NCI-H526 treated with DMSO at 0.1 percent for 48 hours (cell line): ENCODE measurements at places on chromosomes 5 and 9.

DNA sequence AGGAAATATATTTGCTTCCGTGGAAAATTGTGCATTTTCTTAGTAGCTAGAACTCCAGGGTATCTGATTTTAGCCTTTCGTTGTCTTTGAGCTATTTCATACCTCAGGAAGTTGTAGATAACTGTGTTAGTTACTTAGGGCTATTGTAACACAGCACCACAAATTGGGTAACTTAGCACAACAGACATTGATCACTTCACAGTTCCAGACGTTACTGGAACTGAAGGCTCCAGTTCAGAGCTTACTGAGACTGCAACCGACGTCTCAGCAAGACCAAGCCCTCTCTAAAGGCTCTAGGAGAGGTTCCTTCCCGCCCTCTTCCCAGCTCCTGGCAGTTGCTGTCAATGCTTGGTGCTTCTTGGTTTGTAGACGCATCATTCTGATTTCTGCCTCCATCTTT is 17.7 kb upstream of the ANKRD33B start:
- no peak for DNase-seq

GRCh38 chr9:10000669-10001068 is 612.1 kb downstream of the PTPRD start:
- no peak for DNase-seq

- DNase-seq = no peak
Observed at GRCh38 chr5:5372930-5373329, 49.5 kb upstream of the ICE1 start.

GRCh38 chr9:114429488-114429887 is 41.7 kb upstream of the AKNA start:
- DNase-seq = no peak

DNA sequence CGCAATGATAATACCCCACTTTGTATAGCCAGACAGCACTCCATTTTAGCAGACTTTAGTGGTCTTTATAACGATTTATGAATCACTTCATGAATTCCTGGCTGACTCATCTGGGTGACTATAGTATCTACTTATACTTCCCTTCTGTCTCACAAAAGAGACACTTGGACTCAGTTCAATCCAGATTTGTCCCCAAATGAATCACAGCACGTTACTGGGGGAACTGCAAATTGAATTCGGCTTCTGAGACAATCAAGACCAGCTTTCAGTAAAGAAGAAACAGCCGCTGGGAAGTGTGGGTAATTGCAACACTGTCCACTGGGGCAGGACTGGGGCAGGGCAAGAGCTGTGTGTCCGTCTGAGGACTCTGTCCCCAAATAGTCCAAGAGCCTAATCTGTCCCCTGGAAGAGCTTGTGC is 337.3 kb upstream of the RFX3 start:
- no peak for DNase-seq

DNA sequence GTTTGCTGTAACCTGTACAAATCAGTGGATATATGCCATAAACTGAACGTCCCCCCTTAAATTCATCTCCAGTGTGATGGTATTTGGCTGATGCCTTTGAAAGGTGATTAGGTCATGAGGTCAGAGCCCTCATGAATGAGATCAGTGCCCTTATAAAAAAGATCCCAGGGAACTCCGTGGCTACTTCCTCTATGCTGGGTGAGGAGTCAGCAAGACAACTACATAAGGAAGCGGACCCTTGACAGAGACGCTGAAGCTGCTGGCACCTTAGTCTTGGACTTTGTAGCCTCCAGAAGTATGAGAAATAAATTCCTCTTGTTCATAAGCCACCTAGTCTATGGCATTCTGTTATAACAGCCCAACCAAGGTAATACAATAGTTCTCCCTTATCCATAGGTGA is 215.1 kb upstream of the ZNF608 start:
- no peak for DNase-seq

- DNase-seq = no peak
Observed at GRCh38 chr5:157956271-157956885, 97.4 kb upstream of the CLINT1 start.

DNA sequence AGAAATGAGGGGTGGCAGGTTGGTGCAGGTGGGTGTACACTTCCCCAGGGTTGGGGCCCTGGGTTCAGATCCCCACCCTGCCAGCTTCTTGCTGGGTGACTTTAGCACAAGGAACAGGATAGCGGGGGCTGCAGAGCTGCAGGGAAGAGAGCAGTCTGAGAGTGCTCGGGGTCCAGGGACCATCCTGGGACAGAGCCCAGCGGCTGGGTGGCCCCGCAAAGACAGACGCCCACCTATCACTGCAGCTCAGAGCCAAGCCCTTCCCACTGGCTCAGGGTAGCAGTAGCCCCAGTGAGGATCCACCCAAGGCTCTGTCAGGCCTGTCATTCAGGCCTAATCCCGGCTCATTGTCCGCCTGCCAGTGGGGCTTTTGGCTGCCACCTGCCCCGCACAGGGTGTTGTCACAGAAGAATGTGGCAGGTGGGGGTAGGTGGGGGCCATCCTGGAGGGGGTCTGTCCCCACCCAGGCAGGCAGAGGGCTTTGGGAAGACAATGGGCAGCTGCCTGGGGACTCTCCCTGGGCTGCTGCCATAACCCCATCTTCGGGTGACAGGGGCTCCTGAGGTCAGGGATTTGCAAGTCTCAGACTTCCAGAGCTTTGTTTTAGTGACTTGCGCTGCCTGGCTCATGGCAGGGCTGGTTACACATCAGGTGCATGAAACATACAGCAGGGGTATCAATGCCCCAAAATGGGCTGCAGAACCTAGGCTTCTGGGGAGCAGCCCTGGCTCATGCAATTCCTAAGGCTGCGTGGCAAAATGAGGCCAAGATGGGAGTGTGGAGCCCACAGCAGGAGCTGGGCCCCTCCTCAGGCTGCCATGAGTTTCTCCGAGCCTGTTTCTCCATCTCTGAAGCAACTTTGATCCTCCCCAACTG is 52.1 kb downstream of the BARX1 start:
- DNase-seq = no peak

DNA sequence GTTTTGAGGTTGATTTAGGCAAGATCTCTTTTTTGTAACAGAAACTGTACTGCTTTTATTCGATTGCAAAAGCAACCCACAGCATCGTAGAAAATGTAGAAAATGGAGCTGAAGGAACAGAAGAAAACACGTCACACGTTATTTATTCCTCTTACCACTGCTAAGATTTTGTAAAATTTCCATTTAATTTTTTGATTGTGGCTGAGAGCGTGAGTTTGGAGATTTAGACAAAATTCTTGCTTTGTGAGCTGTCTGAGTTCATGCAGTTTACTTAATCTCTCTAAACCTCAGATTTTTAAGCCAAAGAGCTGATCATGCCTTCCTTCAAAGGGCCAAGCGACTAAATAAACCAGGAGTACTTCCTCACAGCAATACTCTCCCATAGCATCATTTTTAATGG is 24.8 kb downstream of the DPYSL3 start:
- DNase-seq = no peak

- no peak for DNase-seq
Observed at GRCh38 chr9:132637351-132637750, 32.4 kb downstream of the DDX31 start.

GRCh38 chr5:163947848-163948666 is 442.6 kb downstream of the MAT2B start:
- DNase-seq = no peak

- DNase-seq = no peak
Observed at GRCh38 chr5:64585646-64586045, 79.8 kb downstream of the RGS7BP start.

GRCh38 chr5:67050125-67050524 is 146.5 kb downstream of the CD180 start:
- DNase-seq = no peak

DNA sequence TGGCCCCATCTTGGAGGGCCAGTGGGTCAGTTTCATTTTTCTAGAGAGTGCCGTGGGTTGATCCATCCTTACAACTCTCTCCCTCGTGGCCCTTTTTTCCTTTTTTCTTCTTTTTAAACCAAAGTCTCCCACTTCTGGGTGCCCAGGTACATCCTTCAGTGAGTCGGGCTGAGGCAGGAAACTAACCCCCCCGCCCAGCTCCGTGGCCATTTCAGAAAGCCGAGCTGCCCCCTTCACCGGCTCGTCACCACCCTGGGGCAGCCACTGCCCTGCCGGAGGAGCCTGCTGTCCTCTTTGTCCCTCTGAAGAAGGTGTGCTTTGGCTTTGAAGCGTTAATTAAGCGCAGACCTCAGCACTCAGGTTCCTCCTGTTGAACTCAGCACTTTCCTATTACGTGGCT is 5.2 kb downstream of the CFAP77 start:
- DNase-seq = no peak

GRCh38 chr5:55030676-55031369 is 6.8 kb downstream of the GZMK start:
- no peak for DNase-seq
